ENCODE measurements at places on chromosomes 16 and 17. TPM values are rescaled to one million over a fixed set of nuclear protein-coding genes. Genes with fewer than 3 reads are reported as not detected.

HASPIN gene
- total RNA-seq, result 30.0 TPM

DNA sequence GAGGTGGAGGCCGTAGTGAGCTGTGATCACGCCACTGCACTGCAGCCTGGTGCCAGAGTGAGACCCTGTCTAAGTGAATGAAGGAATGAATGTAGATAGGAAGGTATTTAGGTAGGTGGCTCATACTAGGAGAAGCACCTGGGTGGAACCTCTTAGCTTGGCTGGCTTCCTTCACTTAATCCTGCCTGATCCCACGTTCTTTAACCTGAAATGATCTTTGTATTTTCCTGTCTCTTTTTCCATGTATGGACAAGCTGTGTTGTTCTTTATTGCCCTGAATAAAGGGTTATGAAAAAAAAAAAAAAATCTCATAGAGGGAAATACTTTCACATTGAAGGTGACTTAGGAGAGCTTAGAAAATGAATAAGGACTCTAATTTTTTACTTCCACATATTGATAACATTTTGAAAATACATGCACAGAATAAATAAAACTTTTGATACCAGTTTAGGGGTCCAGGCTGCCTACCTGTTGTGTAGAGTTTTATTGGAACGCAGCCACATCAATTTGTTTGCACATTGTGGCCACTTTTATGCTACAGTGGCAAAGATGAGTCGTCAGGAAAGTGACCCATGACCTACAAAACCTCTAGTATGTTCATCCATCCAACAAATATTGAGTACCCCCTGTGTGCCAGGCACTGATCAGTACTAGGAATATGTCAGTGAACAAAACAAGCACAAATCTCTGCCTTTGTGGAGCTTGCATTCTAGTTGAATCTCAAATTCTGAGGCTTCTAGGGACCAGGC lies 44.6 kb downstream of the VPS35L start:
- no peak for DNase-seq

DNA sequence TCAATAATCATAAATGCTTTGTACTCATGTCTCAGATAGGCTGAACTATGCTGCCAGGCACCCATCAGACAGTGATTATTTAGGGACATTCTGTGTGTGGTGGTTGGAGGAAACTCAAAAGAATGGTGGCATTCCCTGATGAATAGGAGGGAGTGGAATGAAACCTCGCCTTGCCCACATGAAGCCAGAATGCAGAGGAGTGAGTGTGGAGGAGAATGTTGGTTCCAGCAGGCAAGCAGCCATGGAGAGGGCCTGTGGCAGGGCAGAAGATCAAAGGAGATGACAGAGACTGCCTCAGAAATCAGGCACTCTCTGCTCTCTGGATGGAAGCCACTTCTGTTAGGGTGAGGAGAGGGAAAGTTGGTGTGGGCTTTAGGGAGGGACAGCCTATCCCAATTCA lies 22.5 kb downstream of the KCTD19 start:
- DNase-seq, result no peak

GRCh38 chr17:18105595-18105994 lies 3.0 kb upstream of the MYO15A start:
- DNase-seq, result no peak

GRCh38 chr17:5373112-5373511 lies 46.4 kb downstream of the NUP88 start:
- no peak for DNase-seq

DNA sequence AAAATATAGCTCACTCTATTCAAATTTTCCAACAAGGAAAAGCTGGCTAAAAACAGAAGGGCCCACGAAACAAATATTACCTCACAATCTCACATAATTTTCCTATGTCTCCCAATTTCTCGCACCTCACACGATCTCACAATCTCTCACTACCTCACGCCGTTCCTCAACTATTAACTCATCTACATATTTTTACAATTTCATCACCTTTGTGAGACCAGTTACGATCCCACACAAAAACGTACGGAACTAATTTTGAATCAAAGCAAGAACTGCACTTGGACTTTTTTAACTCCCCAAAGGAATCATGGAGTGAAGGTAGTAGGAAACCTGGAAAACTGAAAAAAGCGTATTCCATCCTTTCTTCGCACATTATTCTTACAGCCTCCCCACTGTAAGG lies 1.1 kb downstream of the CBX1 start:
- DNase-seq, result no peak
